ENCODE measurements at places on chromosomes 1 and 21.

- DNase-seq: no peak
Observed at GRCh38 chr21:36708286-36709029, 9.5 kb downstream of the SIM2 start.

DNA sequence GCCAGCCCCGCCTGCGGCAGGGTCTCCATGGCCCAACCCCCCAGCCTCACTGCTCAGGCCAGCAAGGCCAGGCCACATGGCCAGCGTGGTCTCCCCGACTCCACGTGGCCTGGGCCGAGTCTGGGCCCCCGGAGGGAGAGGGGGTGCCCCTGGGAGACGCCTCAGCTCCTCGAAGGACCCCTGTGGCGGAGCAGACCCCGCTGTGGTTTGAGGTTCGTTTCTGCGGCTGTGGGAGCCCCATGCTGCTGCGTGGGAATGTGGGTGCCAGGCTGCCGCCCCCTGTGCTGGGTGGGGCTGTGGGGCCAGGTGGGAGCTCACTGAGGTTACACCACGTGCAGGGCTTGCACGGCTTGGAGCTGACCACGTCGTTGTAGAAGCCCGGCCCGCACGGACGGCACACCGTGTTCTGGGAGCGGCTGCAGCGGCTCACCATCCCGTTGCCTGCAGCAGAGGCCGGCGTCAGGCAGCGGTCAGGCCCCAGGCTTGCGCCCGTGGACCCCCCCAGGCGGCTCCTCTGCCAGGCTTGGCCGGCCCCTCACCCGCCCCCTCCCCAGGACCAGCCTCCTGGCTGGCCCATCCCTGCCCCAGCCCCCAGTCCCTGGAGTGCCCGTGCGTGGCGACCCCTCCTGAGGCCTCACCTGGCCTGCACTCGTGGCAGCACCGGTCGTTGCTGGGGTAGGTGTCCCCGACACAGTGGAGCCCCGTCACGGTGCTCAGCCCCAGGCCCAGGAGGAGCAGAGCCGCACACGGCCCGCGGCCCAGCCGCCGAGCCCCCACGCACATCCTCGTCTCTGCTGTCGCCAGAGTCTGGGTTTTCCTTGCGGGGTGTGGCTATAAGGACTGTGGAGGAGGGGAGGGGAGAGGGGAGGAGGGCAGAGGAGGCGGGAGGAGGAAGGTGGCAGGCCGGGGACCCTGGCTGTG lies at the start of gene TNFRSF4:
Gene TNFRSF4 (minus strand): TSS at position 809 of the 921 bp plus-strand sequence. CDS start 26 bp downstream, at position 783.
- DNase-seq: no peak

DNA sequence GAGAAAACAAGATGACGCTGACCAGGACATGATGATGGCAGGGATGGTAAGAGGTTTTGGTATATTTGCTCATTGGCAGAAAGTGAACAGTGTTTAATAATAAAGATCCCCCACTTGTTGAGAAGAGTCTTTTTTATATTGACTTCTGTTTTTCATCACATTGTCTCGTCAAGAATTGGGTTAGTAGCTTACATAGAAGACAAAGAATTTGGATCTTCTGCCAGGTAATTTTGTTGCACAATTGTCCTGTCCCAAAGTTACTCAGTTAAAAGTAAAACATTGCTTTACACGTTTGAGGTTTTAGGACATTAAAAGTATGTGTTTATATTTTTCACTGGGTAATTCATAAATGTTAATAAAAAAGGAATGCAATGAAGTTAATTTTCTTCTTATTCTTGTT lies 48.3 kb upstream of the LAMC2 start:
- DNase-seq: no peak

- no peak for DNase-seq
Observed at GRCh38 chr1:183433703-183434102, 15.5 kb upstream of the NMNAT2 start.

- DNase-seq: no peak
Observed at GRCh38 chr1:25658791-25659431, 42.3 kb downstream of the MAN1C1 start.

- DNase-seq: no peak
Observed at GRCh38 chr1:118271883-118272282, 86.9 kb upstream of the SPAG17 start.

- DNase-seq: no peak
Observed at GRCh38 chr1:197989058-197989457, 71.9 kb downstream of the LHX9 start.

DNA sequence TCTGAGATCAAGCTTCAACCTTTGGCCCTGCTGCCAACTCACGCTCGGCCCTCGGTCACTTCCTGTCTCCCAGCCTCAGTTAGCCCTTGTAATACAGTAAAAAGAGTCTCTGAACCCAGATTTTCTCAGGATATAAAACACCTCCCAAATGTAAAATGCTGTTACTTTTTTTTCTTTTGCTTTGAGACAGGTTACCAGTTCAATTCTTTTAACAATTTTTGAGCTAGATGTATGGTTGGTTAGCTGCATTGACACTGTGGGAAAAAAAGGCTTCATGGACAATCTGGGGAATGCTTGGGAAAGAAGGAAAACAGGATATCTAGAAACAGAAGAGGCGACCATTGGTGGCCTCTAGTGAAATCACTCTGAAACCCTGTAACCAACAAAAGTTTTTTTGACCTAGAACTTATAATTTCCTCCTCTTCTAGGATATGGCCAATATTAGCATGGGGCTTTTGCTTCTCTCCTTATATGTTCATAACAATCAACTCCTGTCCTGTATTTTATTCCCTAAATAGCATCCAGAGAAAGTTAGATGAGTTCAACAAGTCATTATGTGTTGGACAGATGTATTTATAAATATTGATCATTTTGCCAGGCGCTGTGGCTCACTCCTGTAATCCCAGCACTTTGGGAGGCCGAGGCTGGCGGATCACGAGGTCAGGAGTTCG lies 1.3 kb downstream of the CMPK1 start:
- DNase-seq: no peak

- no peak for DNase-seq
Observed at GRCh38 chr21:41731081-41731480, 35.8 kb downstream of the RIPK4 start.

DNA sequence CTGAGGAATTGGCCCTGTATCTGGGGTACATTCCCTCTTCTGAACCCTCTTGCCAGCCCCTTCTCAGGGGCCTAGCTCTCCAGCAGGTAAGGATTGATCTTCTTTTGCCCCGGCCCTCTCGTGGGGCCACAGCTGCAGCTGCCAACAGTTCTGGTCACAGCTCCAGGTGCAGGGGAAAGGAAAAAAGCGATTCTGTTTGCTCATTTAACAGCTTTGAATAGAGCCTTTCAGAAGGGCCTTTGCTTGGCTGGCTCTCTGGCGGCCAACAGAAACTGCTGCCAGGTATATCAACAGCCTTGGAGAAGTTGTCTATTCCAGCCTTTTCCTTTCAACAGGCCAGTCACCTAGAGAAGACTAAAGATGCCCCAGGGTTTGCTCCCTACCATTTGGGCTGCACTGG lies 16.1 kb upstream of the FMOD start:
- no peak for DNase-seq

GRCh38 chr1:206419783-206420182 lies 50.5 kb upstream of the IKBKE start:
- DNase-seq: no peak

DNA sequence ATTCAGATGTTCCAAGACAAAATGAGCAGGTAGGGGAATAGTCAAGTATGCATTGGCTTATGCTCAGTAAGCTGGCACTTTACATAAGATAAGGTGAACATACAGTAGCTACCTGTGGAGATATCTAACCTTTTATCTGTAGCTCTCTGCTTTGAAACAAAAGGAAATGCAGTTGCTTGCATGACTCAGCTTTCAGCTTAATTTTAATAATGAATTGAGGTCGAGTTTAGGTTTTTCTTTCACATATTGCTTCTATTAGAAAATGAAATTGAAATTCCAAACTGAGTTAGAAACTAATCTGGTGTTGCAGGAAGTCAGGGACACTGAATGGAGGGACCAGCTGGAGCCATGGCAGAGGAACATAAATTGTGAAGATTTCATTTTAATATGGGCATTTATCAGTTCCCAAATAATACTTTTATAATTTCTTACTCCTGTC lies 8.3 kb downstream of the FRRS1 start:
- DNase-seq: no peak

DNA sequence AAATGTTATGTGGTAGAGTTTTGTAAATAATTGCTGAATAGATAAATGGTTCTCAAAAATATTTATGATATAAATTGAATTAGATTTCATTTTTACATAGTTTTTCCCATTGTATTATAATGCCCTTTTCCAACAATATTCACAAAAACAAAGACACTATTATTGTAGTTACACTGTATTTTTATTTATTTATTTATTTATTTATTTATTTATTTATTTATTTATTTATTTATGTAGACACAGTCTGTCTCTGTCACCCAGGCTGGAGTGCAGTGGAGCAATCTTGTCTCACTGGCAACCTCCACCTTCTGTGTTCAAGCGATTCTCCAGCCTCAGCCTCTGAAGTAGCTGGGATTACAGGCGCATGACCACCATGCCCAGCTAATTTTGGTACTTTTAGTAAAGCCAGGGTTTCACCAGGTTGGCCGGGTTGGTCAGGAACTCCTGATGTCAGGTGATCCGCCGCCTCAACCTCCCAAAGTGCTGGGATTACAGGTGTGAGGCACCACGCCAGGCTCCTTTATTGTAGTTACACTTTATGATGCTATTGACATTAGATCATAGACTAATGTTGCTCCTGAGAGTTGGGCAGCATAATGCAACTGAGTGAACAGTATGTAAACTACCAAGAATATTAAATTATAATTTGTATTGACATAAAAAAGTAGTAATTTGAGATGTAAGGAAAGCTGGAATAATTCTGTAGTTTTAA lies 1430.0 kb upstream of the PRMT6 start:
- no peak for DNase-seq

DNA sequence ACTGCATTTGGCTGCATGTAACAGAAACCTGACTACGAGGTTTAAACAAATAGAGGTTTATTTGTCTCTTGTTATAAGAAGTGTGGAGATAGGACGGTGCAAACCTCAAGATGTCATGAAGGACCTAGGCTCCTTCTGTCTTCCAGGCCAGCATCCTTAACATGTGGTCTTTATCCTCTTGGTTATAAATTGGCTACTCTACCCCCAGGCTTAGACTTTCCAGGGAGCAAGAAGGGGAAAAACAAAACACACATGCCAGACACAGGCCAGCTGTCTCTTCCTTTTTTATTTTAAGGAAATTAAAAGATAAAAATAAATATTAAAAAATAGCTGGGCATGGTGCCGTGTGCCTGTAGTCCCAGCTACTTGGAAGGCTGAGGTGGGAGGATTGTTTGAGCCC lies 51.3 kb upstream of the PRELP start:
- no peak for DNase-seq

- no peak for DNase-seq
Observed at GRCh38 chr1:84426376-84426775, 28.1 kb downstream of the DNASE2B start.

- no peak for DNase-seq
Observed at GRCh38 chr1:50978852-50979781, 9.1 kb downstream of the CDKN2C start.

DNA sequence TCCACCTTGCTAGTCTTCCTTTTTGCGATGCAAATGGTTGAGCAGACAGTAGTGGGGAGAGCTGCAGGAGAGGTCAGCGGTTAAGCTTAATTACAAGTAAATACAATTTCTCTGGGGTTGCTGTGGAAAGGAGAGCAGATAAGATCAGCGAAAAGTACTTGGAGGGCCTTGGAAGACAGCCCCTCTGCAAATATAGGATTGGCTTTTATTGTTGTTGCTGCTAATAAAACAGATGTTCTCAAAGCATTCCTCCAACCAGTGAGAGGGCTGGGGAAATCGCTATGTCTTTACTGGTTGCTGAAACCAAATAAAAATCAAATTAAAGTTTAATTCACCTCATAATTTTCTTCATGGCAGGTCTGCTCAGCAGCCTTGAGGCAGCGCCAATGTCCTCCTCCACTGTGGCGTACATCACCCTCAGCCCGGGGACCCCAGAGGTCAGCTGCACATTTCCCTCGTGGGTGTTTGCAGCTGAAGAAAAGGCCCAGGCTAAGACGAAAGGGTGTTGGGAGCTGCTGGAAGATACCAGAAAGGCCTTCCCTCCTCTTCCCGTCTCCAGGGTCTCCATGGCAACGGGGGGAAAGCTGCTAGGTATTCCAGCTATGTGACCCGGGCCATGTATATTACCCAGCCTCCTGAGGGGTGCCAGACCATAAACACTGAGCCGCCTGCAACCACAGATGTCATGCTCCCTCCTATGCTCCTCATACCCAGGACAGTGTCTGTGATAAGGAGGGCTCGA lies 54.6 kb upstream of the POU2F1 start:
- DNase-seq: no peak

DNA sequence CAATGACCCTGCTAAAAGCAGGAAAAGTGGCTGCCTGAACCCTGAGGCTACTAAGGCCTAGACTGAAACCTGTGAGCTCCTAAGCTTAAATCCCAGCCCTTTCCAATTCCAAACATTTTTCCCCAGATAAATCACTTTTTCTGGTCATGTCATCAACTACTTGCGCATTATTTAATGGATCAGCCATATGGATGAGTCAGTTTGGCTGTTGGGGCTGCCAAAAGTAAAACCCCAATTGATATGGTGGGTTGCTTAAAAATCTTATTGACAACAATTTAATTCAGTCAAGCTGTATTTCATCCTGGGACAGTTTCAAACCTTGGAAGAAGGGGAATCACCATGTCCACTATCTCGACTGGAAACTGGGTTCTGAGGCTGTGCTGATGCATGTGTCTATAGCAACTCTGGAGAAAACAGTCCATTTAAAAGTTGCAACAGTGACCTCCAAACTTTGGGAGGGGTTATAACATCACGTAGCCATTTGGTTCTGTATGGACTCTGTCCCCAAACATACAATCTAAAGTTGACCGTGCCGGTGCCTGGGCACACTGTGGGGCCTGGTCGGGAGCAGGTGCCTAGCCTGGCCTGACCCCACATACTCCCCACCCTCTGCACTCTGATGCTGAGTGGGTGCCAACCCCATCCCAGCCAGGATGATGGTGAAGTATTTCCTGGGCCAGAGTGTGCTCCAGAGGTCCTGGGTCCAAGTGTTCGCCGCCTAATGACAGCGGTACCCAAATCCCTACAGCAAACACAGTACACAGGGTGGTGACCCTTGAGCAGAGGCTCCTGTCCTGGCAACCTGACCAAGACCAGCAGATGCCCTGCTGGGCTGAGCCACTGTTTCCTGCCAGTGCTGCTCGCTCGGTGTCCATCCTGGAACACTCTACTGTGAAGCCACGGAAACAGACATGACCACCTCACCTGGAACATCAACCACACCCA lies 46.5 kb upstream of the LRRC52 start:
- no peak for DNase-seq

DNA sequence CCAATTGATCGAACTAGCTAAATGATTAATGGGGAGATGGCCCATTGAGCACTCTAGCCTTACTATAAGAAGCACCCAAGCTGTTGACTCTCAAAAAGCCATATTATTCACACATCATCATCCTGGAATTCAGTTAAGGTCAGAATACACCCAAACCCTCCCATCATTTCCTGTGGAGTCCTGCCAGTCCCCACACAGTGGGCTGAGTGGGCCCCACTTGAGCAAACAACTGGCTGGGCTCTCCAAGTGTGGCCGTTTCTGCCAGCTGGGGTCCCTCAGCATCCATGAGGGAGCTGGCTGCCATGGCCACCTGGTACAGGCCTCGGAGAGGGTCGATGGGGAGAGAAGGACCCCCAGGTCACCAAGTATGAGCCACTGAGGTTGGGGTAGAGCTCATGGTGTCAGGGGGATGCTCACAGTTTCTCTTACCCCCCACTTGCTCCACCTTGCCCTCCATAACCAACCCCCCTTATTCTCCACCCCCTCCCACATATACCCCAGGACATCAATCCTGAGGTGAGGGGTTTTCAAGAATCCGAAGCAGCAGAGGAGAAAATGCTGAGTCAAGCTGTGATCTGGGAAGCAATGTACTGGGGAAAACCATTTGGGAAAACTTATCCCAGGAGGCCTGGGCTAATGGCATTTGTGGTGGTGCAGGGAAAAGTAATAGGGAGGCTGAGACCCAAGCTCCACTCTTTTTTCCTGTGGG lies 60.3 kb downstream of the UBE2T start:
- DNase-seq: no peak

Data from SK-N-MC (cell line).